ENCODE measurements at places on chromosomes 5 and 9.

DNA sequence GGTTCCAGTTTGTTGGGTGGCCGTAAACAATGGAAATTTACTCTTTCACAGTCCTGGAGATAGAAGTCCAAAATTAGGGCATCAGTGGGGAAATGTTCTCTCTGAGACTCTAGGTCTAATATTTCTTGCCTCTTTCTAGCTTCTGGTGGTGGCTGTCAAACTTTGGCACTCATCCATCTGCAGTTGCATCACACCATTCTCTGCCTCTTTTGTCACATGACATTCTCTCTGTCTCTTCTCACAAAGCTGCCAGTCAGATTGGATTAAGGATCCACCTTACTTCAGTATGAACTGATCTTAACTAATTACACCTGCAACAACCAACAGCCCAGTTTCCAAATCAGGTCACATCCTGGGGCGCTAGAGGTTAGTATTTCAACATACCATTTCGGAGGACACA, 222.9 kb upstream of the FTMT start:
- DNase-seq = no peak

DNA sequence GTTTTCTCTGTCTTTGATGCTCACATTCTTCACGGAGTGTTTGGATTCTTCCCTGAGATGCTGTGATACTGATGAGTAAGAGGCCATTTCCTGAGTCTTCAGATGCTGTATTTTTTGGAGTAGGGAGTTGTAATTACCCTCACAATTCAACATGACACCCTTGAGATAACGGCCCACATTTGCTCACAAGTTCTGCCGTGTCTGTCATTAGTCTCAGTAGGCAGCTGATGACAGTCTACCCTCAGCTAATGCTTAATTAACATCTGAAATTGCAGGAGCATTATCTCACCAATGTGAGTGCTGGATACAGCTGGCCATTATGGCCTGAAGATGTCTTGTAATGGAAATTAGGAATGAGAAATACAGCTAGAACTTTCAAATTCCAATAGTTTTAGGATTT, 307.1 kb upstream of the ADCY2 start:
- DNase-seq = no peak

- no peak for DNase-seq
Measured at GRCh38 chr9:70092190-70092589, 48.5 kb downstream of the MAMDC2 start.

DNA sequence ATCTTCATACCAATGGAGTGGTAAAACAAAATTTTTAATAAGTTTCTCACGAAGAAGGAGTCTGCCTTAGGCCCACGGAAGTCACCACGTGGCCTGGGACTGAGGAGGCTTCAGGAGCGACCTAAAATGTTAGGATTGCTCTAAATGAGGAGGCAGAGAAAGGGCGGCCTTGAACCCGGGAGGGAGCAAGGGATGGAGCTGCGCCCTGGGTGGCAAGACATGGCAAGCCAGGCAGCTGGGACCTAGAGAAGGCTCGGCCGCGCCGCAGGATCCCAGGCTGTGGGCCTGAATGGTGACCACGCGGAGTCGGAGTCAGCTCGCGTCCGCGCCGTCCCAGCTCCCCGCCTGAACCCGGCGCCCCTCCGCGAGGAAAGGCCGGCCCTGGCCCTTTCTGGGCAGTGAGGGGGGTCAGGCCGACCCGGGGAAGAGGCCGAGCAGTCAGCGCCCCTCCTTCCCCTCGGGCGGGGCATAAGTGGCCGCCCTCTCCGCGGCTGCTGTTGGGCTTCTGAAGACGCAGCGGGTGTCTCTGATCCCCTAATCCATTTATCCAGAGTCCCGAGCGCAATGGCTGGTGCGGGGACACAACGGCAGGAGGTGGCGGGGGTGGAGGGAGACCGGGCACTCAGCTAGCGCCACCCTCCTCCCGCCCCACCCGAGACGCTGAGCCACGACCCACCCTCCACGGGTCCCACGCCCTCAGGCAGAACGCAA, 10.6 kb downstream of the IRX1 start:
- DNase-seq = no peak

DNA sequence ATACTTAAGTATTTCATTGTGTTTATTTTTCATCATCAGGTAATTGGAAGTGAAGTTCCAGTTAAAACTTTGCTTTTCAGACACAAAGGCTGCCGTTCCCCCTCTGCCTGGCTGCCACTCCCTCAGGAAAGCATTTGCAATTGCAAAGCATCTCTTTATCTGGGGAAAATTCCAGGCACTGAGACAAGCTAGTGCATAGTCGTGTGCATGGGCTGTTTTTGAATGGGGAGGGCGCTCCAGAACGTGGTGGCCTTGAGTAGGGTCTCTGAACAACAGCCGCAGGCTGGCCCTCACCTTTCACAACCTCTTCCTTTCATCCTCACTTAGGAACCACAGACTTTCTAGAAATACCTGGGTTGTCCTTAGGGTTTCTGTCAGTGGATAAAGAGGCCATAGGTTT, 285.1 kb upstream of the ADAMTS16 start:
- no peak for DNase-seq

DNA sequence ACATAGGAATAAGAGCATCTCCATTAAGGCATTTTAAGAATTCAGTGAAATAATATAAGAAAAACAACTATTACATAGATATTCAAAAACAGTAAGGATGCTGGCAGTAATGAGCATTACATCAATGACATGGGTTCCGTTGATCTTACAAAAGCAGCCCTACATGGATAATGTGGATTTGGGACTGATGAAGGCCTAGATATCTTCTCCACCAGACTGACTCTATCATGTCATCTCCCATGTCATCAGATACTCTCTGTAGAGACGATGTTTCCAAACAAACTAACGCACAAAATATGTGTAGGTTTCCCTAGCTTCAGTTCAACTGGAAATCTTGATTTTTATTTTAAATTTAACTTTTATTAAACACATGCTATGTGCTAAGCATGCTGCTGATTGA, 3.6 kb downstream of the LURAP1L start:
- no peak for DNase-seq

DNA sequence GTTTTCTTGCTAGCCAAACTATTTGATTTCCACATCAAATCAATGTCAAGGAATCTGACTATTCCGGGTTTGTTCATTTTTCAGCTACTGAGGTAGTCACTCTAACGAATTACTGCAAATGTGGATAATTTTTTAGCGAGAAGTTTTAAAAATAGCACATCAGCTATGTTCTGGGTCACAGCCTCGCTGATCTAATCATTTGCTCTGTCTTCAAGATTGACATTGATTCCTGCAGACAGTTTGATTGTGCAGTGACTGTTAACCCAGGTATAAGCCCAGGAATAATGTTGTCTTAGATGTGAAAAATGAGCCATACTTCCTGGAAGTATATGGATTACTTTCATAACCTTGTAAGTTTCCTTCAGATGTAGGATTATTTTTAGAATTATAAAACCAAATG, 175.1 kb downstream of the BAAT start:
- DNase-seq = no peak

GRCh38 chr5:137022725-137023124, 476.4 kb downstream of the SPOCK1 start:
- no peak for DNase-seq

DNA sequence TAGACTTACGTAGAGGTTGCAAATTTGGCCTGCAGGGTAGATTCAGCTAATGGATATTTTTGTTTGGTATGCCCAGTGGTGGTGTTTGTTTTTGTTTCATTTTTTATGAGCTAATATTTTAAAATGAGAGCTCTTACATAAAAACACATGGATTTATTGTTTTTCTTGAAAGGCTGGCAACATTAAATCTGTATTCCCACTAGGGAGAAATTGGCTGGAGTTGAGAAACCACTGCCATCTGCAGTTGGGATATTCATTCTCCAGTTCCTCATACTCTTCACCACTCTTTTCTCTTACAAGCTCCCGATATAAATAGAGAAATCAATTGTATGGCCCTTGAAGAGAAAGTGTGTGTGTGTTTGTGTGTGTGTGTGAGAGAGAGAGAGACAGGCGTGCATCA, 143.3 kb downstream of the ALDH1A1 start:
- no peak for DNase-seq

DNA sequence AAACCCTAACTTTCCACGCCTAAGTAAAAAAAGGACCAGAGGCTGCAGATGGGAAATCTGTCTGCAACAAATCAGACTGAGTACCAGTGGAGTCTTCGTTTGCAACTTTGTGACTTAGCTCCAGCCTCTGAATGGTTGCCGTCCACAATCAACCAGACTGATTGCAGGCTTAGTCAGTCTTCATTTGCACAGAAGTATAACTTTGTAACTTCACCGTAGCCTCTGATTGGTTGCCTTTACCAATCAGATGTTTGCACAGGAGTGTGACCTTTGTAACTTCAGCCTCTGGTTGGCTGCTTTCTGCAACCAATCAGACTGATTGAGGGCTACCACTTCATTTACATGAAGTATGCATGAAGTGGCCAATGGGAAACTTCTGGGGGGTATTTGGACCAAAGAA, 53.7 kb downstream of the TGFBR1 start:
- DNase-seq = no peak

DNA sequence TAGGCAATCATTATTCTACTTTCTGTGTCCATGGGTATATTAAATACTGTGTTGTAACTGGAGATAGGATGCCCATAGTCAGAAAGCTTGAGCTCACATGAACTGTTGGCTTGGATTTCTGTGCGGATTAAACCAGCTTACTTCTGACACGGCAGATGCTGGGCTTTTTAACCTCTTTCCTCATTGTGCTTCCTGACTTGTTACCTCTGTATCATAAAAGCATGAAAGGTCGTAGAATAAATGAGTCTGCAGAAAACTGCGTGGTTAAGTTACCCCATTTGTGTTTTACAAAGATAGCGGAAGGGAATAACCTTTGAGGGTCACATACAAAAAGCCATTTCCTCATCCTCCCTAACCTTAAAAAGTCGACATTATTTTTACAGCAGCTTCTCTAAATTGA, 199.5 kb upstream of the DMRT1 start:
- no peak for DNase-seq

GRCh38 chr5:111528056-111528455, 15.7 kb upstream of the STARD4 start:
- DNase-seq = no peak

- DNase-seq = no peak
Measured at GRCh38 chr9:73680831-73681230, 529.2 kb downstream of the ANXA1 start.

GRCh38 chr9:248278-248961, 33.8 kb downstream of the DOCK8 start:
- DNase-seq = no peak

GRCh38 chr9:71308454-71308853, 187.0 kb upstream of the TRPM3 start:
- DNase-seq = no peak

DNA sequence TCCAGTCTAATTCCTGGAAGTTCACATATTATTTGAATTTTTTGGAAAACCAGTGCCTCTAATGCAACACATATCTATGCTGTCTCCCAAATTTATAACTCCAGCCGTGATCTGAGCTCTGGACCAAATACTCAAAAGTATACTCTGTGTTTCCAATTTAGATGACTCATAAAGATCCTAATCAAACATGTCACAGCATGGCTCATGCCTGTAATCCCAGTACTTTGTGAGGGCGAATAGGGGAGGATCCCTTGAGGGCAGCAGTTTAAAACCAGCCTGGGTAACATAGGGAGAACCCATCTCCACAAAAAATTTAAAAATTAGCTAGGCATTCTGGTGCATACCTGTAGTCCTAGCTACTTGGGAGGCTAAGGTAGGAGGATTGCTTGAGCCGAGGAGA, 388.0 kb downstream of the CDH12 start:
- no peak for DNase-seq

DNA sequence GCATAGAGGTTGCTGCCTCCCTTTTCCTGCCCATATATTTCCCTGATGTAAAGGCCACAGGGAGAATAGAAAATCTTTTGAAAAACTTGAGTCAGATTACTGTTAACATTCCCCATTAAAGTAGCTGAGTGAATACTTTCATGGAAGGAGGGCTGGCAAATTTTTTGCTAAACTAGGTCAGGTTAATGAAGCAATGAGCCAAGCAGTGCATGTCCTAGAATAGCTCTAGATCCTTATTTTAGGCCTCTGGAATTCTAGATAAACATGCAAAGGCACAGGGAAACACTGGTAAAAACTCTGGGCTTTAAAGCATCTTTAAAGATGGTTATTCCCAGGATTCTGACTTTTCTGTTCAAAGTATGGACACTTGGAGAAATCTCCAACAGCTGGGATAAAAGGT, 27.9 kb downstream of the TTC1 start:
- no peak for DNase-seq

- no peak for DNase-seq
Measured at GRCh38 chr5:153959134-153959957, 79.4 kb downstream of the FAM114A2 start.

DNA sequence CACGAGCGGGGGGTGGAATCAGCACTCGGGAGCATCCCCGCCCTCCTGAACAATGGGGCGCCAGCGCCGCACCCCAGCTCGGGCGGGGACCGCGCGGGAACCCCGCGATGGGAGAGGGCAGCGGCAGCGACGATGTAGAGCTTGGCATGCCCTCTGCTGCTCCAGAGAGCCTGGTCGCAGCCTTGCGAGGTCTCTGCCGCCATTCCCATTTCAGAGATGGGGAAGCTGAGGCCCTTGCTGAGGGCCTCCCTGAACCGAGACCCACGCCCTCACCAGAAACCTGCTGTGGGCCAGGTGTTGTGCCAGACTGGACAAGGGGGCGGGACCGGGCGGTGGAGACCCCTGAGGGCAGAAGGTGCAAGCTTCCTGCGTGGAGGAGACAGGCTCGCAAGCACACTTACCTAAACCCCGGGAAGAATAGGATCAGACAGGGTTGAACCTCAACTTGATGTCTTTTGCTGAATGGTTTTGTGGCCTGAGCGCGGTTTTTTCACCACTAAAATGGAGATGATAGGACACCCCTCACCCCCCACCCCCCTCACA, 647 bp upstream of the MEGF9 start:
- DNase-seq = no peak

GRCh38 chr5:125149527-125149926, 403.1 kb upstream of the ZNF608 start:
- no peak for DNase-seq

GRCh38 chr9:89754193-89754592, 149.4 kb downstream of the GADD45G start:
- no peak for DNase-seq

DNA sequence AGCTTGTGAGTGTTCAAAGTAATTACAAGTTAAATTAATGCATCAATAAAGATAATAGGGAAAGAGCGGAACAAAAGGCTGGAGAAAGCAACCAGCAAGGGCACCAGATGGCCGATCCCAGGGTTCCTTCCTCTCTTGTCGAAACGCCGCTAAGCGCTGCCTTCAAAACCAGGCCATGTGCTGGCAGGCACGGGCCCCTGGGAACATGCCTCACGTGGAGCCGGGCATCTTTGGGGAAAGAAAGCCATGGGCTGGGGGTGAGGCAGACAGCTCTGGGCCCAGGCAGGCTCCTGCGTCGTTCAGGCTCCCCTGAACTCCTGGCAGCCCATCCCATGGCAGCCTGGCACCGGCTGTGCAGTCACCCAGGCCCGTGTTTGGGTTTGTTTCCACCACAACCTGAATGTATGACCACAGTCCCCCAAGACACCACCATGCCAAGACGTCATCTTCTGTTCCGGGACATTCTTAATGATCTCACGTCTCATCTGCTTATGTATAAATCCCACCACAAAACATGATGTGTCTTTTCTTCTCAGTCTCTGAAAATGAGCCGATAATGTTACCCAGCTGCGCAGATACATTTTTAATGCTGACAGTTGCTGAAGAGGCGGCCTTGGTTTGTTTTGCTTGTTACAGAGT, 110.4 kb upstream of the SARDH start:
- no peak for DNase-seq
